ENCODE measurements at places on chromosomes 1 and 21. TPM values are rescaled to one million over a fixed set of nuclear protein-coding genes. Genes with fewer than 3 reads are reported as not detected.

The LYSMD1 gene
- total RNA-seq = 12.9 TPM

DNA sequence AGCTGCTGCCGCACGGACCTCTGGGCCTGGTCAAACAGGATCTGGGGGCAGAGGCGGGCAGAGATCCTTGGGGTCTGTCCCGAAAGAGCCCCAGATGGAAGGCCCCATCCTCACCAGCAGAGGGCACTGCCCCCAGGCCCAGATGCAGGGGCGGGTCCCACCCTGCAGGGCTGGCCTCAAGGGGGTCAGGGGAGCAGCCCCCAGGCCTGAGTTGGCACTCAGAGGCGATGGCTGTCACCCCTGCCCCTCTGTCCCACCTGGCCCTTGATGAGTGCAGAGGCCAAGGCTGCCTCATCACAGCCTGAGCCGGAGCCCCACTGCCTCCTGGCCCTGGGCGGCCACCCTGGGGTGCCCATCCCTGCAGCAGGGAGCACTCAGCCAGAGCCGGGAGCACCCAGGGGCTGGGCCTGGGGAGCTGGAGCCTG lies 5.7 kb downstream of the ACAP3 start:
- H3K27me3 ChIP-seq = no peaks in the 10 kb centered on the region
- no peak overlapping the region for H3K27ac ChIP-seq
- H3K36me3 ChIP-seq = peaks cover 86% of the 10 kb centered on the region
- H3K4me3 ChIP-seq = no peak overlapping the region
- peaks cover 84% of the 10 kb centered on the region for H3K4me1 ChIP-seq

DNA sequence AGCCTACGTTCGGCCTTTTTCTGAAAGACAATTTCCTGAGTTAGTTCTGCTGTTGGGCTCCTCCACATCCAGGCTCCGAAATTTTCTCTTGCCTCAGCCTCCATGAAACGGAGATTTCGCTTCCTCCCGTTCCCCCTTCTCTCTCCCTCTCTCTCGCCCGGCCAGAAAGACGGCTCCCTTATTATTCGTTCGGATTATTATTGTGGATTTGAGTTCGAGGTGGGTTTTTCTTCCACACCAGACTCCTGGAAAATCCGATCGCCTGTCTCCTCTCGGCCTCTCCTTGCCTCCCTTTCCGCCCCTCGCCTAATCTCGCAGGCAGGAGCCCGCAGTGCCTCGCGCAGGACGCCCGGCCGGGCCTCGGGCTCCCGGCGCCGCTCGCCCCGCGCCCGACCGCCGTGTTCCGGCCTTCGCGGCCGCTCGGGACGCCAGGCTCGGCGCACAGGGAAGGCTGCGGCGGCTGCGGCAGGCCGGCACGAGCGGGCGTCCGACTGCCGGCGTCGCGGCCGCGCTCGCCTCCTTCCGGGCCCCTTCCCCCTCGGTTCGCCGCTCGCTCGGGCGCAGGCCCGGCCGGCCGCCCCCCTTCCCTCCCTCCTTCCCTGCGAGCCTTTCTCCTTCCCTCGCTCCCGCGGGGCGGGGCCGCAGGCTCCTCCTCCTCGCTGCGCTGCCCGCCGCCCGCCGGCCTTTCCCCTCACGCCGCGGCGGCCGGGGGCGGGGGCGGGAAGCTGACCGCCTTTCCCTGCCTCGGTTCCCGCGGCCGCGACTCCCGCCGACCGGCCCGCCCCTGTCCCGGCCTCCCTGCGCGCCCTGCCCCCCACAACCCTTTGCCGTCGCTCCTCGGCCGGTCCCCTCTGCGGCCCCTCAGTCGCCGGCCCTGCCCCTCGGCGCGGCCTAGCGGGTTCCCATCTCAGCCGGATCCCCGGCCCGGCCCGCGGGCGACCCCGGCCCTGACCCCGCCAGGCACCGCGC lies at the start of gene ARHGEF11:
TSS of gene ARHGEF11 (minus strand) at position 493 of the 969 bp plus-strand sequence. CDS start 1,412 bp downstream, outside the sequence.
- peak within 1 kb of the TSS; percentile 82 for H3K27ac ChIP-seq
- peak within 1 kb of the TSS; percentile 63 for H3K4me3 ChIP-seq
- peak; percentile 88 for DNase-seq
- no peaks in the 10 kb centered on the region for H3K36me3 ChIP-seq
- H3K27me3 ChIP-seq = no peaks in the 10 kb centered on the region

GRCh38 chr21:44019568-44019958 lies 7.5 kb downstream of the TRAPPC10 start:
- H3K4me1 ChIP-seq = no peaks in the 10 kb centered on the region
- no peak overlapping the region for H3K4me3 ChIP-seq
- H3K36me3 ChIP-seq = no peaks in the 10 kb centered on the region
- H3K27me3 ChIP-seq = no peaks in the 10 kb centered on the region

Data from spinal cord (tissue), 10 donors.